Neural crest cell (in vitro differentiated cells): ENCODE measurements at places on chromosomes 3 and 15.

DNA sequence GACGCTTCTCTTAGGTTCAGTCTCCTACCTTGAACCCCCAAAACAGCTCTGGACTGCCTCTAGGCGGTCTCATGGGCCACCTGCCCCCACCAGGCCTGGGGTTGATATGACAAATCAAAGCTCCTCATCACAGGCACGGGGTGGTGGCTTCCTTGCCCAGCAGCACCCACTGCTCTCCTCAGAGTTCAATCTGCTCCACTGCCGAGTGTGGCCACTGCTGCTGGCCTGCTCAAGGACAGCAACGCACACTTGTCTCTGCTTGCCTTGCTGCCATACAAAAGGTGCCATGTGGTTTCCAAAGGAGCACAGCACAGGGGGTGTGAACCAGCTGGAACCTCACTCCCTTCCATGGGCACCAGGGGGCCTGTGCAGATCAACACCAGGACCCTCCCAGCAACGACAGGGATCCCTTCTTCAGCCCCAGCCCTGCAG lies 10.2 kb downstream of the KBTBD13 start:
- DNase-seq, result no peak

GRCh38 chr15:76998663-76999285 lies 3.8 kb downstream of the PSTPIP1 start:
- DNase-seq, result no peak

DNA sequence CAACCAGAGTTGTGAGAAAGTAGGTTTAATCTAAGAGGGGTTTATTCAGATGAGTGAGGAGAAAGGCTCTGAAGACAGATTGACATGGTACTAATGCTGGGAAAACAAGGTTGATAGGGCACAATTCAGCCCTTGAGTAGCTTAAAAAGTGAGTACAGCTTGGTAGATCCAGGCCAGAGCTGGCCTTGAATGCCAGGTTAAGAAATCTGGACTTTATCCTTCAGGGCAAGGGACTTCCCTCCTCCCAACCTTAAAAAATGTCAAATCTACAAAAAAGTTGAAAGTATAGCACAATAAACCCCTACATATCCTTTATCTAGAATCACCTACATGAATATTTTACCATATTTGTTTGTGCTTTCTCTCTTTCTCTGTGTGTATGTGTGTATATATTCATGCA lies 7.9 kb downstream of the TM4SF18 start:
- no peak for DNase-seq

DNA sequence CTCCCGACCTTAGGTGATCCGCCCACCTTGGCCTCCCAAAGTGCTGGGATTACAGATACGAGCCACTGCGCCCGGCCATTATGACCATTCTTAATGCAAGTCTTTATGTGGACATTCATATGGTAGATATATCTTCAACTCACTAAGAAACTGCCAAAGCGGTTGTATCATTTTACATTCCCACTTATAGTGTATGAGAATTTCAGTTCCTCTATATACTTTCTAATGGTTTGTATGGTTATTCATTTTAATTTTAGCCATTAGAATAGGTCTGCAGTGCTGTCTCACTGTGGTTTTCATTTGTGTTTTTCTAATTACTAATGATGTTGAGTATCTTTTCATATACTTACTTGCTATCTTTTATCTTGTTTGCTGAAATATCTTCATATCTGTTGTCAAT lies 32.5 kb downstream of the TCF12 start:
- no peak for DNase-seq

DNA sequence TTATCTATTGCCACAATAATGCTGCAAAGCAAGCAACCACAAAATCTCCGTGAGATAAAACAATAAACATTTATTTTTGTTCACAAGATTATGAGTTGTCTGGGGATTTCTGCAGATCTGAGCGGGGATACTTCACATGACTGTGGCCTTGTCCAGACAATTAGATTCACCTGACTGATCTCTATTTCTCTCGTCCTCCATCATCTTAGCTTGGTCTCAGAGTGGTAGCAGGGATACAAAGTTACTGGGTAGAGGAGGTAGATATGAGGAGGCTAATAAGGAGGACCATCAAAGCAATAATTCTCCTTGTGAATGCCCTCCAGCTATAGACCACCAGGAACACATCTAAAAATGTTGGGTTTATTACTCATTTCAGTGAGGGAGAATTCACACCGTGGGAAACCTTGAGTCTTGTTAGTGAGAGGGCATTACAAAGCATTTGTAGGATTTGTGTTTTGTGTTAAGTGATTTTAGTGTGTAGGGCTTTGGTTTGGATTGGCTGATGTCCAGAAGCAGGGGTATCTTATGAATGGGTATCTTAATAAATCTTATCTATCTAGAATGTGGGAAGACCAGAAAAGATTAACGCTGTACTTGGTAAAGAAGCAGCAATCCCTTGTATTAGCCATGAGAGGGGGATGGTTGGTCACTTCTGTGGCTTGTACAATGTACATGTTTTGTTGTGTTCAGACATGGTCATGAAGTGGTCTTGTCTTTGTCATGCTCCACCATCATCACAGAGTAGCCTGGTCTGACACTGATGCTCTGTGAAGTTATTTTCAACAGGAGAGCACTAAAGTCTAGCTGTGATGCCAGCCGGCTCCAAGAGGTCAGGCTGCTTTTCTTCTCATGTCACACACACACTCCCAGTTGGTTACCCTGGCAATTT lies 287.6 kb upstream of the STT3B start:
- DNase-seq, result no peak

DNA sequence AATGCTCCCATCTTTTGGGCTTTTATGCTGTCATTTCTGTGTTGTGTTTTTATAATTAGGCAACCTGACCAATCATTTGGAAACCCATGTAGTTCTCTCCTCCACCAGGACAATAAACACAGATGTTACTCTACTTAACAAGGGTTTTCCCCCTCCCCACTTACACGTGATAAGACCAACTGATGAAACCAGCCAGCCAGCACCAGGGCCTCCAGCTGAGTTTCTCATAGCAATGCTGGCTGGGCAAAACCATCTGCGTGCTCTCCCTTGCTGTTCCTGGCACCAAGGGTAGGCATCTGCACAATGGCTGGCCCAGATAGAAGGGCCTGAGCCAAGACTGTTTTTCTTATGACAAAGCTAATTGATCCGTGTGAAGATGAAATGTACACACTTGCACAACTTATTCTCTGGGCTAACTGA lies 310.4 kb downstream of the PLCL2 start:
- DNase-seq, result no peak

DNA sequence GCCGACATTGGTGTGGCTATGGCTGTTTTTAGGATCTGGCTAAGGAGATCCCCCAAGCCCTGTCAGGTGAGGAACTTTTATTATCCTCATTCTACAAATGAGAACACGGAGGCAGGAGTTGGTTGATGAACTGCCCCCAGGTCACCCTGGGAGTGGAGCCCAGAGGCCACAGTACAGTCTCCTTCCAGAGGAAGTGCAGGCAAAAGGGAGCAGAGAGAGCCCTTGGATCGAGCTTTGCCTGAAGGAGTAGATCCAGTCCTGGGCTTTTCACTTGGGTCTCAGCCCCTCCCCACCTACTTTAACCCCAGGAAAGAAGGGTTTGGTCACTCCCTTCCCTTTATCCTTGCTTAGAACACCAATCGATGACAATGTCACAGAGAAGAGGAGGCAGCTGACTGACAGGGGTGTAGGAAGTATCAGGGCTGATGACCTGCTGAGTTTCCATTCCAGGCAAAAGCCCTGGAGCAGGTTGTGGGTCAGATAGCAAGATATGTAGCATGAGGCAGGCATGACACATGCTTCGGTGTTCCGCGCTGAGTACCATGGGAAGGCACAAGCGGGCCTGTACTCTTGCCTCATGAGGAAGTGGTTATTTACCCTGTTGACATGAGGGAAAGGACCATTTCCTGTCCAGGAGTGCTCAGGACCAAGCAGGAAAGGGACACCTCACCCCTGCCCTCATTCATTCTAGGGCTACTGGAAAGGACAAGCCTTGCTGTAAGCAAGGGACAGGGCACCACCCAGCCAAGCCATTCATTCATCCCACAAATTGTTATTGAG lies 5.8 kb upstream of the PLA2G4D start:
- DNase-seq, result no peak

- no peak for DNase-seq
Measured at GRCh38 chr3:20669675-20670074, 483.7 kb upstream of the SGO1 start.

GRCh38 chr15:97502038-97502437 lies 458.5 kb upstream of the ARRDC4 start:
- DNase-seq, result no peak

- no peak for DNase-seq
Measured at GRCh38 chr3:196688349-196688748, 23.7 kb downstream of the CEP19 start.
